ENCODE measurements at places on chromosomes 13 and 19.

DNA sequence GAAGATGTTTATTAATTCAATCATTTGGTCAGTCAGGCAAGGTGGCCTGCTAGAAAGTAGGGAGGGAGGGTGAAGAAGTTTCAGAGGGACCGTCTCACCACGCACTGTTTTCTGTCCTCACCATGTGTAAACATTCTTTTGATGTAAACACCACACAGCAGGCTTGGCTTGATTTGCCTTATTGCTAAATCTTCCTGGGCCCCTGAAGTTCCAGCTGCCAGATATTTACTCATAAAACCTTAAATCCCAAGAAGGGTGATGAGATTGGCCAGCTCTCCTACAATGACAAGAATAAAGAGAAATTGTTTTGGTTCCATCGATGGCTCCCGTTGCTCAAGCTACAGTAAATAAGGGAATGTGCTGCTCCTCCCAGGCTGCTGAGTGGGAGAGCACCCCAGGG lies 198.2 kb upstream of the TMTC4 start:
- DNase-seq = no peak

- no peak for DNase-seq
These were observed 35.5 kb downstream of the DHRS12 start for GRCh38 chr13:51768378-51768921.

GRCh38 chr13:23771552-23771951 lies 117.6 kb downstream of the MIPEP start:
- DNase-seq = no peak

GRCh38 chr19:19227217-19227616 lies 15.5 kb downstream of the NCAN start:
- no peak for DNase-seq

- no peak for DNase-seq
These were observed 16.7 kb upstream of the EPOR start for GRCh38 chr19:11400798-11401197.

Data from retina (tissue), 1 donor.